ENCODE measurements at places on chromosomes 7 and 10. TPM values are rescaled to one million over a fixed set of nuclear protein-coding genes. Genes with fewer than 3 reads are reported as not detected.

Gene ZFAND4
- 10.0 TPM for total RNA-seq

DNA sequence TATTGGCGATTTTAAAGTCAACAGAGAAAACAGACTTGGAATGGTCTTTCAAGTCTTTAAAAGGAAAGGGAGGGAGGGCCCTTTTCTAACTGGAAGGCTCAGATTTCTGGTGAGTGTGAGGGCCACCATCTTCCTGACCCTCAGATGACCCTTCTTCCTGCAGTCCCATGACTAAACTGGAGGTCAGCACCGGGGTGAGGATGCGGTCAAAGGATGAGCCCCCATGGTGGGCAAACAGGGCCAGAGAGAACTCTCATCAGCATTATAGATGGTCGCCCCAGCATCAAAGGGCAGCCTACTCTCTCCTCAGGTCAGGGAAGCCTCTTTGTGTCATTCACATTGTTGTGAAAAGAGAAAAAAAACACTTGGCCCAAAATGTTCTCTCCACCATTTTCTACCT, 219.2 kb downstream of the LRMDA start:
- H3K27me3 ChIP-seq, result peaks cover 74% of the 10 kb centered on the region
- H3K27ac ChIP-seq, result no peak overlapping the region
- H3K4me3 ChIP-seq, result no peak overlapping the region
- no peaks in the 10 kb centered on the region for H3K36me3 ChIP-seq
- peaks cover 51% of the 10 kb centered on the region for H3K4me1 ChIP-seq
- no peak for DNase-seq

GRCh38 chr7:32587411-32587948, 92.2 kb downstream of the AVL9 start:
- no peak for DNase-seq
- peaks cover 6% of the 10 kb centered on the region for H3K4me1 ChIP-seq
- H3K27ac ChIP-seq, result peak overlapping the region; percentile 10
- no peak overlapping the region for H3K4me3 ChIP-seq
- peaks cover 36% of the 10 kb centered on the region for H3K36me3 ChIP-seq

GRCh38 chr10:33402220-33403073, 68.0 kb upstream of the NRP1 start:
- peaks cover 4% of the 10 kb centered on the region for H3K27me3 ChIP-seq
- no peak overlapping the region for H3K27ac ChIP-seq
- H3K36me3 ChIP-seq, result no peaks in the 10 kb centered on the region
- no peaks in the 10 kb centered on the region for H3K4me1 ChIP-seq
- H3K4me3 ChIP-seq, result no peak overlapping the region

- H3K36me3 ChIP-seq, result no peaks in the 10 kb centered on the region
- no peak overlapping the region for H3K4me3 ChIP-seq
- H3K4me1 ChIP-seq, result peaks cover 4% of the 10 kb centered on the region
- DNase-seq, result no peak
- no peaks in the 10 kb centered on the region for H3K27me3 ChIP-seq
Measured at GRCh38 chr10:124608093-124608721, 136.0 kb downstream of the FAM53B start.

DNA sequence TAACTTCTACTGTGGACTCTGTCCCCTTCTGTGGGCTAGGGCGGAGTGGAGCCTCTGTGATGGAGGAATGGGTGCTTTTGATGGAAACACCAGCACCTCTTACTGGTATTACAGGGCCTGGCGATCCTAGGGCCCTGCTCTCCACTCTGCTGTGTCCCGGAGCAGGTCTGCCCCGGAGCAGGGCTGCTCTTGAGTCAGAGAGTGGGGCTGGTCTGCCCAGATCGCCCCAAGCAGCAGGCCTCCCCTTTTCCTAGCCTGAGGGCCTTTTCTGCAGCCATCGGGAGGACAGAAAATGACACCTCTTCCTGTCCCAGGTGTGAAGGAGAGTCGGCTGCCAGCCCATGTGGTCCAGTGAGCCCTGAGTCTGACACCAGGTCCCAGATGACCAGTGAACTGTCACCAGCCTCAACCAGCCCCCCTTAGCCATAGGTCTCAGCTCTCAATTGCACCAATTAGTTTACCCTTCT, 1.4 kb downstream of the ZNF282 start:
- H3K36me3 ChIP-seq, result peaks cover 32% of the 10 kb centered on the region
- H3K4me3 ChIP-seq, result peak overlapping the region; percentile 95
- H3K27me3 ChIP-seq, result no peaks in the 10 kb centered on the region
- DNase-seq, result no peak
- peaks cover 15% of the 10 kb centered on the region for H3K4me1 ChIP-seq

- H3K4me3 ChIP-seq, result no peak overlapping the region
- H3K27me3 ChIP-seq, result no peaks in the 10 kb centered on the region
- DNase-seq, result no peak
- no peak overlapping the region for H3K27ac ChIP-seq
Measured at GRCh38 chr10:94155722-94156271, 162.1 kb downstream of the PLCE1 start.

Gene ZCCHC24
- 29.1 TPM for total RNA-seq

All from type B pancreatic cell (in vitro differentiated cells).